Sigmoid colon (tissue), 7 donors: ENCODE measurements at places on chromosomes 7 and 10. TPM values are rescaled to one million over a fixed set of nuclear protein-coding genes. Genes with fewer than 3 reads are reported as not detected.

TRPV5 gene
- polyA plus RNA-seq: not detected

SLC35G1 gene
- polyA plus RNA-seq: 12.6 TPM

FRA10AC1 gene
- polyA plus RNA-seq: 5.4 TPM

TMEM270 gene
- polyA plus RNA-seq: 0.39 TPM

SHTN1 gene
- 9.6 TPM for polyA plus RNA-seq
